ENCODE measurements at places on chromosomes 5 and 9. TPM values are rescaled to one million over a fixed set of nuclear protein-coding genes. Genes with fewer than 3 reads are reported as not detected.

DNA sequence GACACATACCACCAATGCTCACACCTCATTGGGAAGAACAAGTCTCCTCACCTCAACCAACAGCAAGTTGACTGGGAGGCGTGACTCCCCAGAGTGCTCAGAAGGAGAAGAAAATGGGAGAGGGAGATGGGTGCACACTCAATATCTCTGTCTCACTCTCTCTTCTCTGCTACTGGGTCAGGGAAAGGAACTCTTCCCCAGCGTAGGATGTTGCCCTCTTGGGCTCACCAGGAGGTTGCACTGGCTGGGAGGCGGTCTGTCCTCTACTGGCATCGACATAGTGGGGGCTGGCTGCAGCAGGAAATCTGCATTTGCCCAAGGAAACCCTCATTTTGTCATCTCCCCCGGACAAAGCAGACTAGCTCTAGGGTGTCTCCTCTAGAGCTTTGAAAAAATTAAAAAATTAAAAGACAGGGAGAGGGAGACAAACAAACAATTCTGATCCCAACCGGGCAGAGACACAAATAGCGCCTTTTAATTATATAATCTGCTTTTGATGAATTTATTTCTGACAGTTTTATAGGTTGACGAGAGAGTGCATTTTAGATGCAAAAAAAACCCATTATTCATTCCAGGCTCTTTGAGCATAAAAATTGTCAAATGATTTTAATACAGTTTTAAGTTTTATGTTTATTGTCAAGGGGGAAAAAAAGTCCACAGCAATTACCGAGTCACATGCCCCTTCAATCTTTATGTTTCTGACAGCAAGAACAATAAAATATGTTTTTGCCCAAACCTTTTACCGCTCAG lies 179.3 kb upstream of the MVB12B start:
- H3K4me3 ChIP-seq: no peak overlapping the region
- H3K27me3 ChIP-seq: no peaks in the 10 kb centered on the region
- H3K27ac ChIP-seq: no peak overlapping the region
- H3K4me1 ChIP-seq: no peaks in the 10 kb centered on the region
- H3K36me3 ChIP-seq: no peaks in the 10 kb centered on the region

GRCh38 chr9:137960496-137960895 lies 82.9 kb downstream of the CACNA1B start:
- H3K4me1 ChIP-seq: no peaks in the 10 kb centered on the region
- no peak overlapping the region for H3K27ac ChIP-seq
- no peak overlapping the region for H3K4me3 ChIP-seq
- no peaks in the 10 kb centered on the region for H3K36me3 ChIP-seq

- no peak overlapping the region for H3K4me3 ChIP-seq
- peaks cover 3% of the 10 kb centered on the region for H3K36me3 ChIP-seq
- H3K27ac ChIP-seq: peak overlapping the region; percentile 30
- H3K27me3 ChIP-seq: no peaks in the 10 kb centered on the region
These were observed 28.5 kb downstream of the RHOBTB3 start for GRCh38 chr5:95759634-95760033.

- H3K4me1 ChIP-seq: peaks cover 17% of the 10 kb centered on the region
- no peaks in the 10 kb centered on the region for H3K27me3 ChIP-seq
- no peak overlapping the region for H3K4me3 ChIP-seq
- no peak for DNase-seq
- no peaks in the 10 kb centered on the region for H3K36me3 ChIP-seq
These were observed 3.0 kb upstream of the TSPAN17 start for GRCh38 chr5:176644294-176644693.

DNA sequence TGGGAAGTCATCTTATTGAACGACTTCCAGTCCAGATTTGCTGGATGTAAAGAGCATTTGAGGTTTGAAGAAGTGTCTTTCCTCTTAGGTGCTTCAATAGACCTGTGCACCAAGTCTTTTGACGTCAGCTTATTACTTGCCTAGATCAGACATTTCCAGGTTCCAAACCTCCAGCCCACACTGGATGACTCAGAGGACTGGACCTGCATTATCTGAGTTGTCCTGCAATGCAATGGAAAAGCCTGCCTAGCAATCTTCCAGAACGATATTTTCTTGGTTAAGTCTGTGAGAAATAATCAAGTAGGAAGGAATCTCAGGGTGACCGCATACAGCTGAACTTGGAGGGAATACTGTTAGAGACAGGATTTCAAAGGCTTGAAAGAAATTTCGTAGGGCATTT lies 147.2 kb upstream of the MOCS2 start:
- H3K27me3 ChIP-seq: no peaks in the 10 kb centered on the region
- H3K36me3 ChIP-seq: no peaks in the 10 kb centered on the region
- no peak overlapping the region for H3K27ac ChIP-seq
- H3K4me3 ChIP-seq: no peak overlapping the region
- DNase-seq: no peak
- H3K4me1 ChIP-seq: no peaks in the 10 kb centered on the region

Gene ZDHHC11B
- total RNA-seq: 2.3 TPM
